AML-193 (cell line): ENCODE measurements at places on chromosomes 4 and X.

DNA sequence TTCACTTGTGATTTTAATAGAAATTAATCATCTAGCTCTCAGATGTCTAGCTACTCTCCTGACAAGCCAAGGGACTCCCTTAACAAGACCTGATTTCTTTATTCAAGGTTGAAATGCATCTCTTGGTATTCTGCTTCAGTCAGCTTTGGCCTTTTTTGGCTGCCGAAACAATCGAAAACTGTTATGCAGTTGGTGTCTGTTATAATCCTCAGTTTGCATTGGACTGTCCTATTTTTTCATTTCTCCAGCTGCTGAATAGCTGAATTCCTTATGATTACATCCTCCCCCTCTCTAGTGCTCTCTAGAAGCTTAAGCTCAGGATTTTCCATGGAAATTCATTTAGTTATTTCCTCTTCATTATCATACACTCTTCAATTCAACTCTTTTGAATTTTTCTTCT lies 177.2 kb downstream of the TRIML1 start:
- DNase-seq = no peak

- DNase-seq = no peak
Observed at GRCh38 chrX:22041907-22042530, 9.9 kb downstream of the PHEX start.

- no peak for DNase-seq
Observed at GRCh38 chr4:149294601-149295000, 521.0 kb downstream of the IQCM start.

- DNase-seq = no peak
Observed at GRCh38 chr4:183139972-183140570, 41.0 kb downstream of the WWC2 start.

DNA sequence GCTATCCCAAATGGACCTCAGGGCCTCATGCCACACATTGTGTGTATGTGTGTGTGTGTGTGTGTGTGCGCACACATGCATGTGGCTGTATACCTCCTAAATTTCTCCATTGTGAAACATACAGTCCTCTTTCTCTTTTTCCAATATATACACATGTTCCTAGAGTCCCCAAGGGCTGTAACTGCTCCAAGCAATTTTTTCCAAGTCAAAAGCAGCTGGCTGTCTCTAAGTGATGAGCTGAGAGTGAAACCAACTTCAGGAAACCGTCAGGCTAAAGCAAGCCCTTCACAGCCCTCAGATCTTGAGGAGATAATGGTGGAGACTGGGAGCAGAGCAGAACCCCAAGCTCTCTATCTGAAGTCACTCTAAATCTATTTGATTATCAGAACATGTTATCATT lies 496.1 kb upstream of the DIPK2B start:
- no peak for DNase-seq

DNA sequence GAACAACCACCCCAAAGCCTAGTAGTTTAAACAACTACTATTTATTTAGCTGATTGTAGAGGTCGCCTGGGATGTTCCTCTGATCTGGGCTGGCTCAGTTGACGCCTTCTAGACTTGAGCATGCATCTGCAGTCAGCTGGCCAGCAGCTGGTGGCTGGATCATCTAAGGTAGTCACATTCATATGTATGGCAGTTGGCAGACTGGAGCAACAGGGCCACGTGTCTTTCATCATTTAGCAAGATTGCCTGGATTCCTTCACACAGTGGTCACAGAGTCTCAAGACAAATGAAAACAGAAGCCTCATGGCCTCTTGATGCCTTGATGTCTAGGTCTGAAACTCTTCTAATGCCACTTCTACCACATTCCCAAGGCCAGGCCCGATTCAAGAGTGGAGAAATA lies 220.6 kb upstream of the S100G start:
- DNase-seq = no peak

DNA sequence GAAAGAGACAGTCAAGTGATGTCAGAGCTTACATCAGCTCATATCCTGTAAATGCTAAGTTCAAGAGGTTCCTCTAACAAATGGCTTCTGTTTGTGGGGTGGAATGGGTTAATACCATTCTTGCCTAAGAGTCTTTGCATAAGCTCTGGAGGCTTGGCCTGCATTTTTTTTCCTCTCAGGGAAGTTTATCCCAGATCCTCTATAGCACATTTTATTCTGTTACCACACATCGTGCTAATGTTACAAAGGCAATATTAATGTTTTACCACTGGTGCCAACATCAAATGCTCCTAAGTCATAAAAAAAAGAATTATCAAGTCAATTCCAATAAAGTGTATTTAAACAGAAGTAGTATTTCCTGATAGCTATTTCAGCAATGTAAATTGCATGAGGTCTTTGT lies 2.9 kb upstream of the ADH6 start:
- DNase-seq = no peak
